ENCODE measurements at places on chromosomes 16 and 17.

- no peak for DNase-seq
Observed at GRCh38 chr16:12429756-12430155, 373.9 kb downstream of the CPPED1 start.

DNA sequence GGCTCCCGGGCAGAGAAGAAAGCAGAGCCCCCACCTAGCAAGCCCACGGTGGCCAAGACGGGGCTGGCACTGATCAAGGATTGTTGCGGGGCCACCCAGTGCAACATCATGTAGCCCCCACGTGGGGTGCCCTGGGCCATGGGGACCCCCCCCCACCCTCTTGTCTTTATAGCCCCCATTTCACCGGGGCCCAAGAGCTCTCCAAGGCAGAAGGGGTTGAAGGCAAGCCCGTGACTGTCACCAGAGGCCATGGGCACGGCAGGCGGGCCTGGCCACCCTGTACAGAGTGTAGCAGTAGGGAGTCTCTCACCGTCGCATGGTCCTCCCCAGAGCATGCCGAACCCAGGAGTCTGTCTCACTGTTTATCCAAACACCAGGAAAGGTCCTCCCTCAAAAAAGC, 56.2 kb downstream of the MARF1 start:
- no peak for DNase-seq

GRCh38 chr17:77444984-77445759, 304.4 kb downstream of the SEC14L1 start:
- DNase-seq, result no peak

DNA sequence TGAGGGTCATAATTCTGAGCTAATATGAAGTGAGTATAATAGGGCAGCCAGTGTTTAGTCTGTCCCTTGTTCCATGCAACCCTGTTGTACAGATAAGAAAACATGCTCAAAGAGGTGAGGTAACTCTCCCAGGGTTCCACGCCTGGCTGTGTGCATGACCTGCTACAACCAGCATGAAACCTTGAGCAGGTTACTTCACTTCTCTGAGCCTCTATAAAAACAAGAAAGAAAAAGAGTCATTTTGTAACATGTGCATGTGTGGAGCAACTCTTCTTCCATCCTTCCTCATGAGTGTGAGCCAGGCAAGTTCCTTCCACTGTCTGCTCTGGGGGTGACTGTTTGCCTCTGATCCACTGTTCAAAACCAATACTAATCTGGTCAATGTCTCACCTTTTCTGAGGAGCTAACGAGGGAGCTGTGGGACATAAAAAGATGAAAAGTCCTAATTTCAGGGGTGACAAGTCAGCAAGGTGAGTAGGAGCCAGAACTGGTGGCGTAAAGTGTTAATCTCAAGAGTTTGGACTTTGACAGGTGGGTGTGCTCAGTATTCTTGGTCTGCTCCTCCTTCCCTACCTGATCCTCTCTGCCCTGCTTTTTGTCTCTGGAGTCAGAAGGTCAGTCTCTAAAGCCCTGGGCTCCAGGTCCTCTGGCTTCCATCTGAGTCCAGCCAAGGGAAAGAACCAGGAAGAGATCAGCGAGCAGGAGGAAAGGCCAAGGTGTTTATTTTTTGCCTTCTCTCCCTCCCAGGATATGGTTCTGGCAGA, 21.5 kb downstream of the GFOD2 start:
- DNase-seq, result no peak

DNA sequence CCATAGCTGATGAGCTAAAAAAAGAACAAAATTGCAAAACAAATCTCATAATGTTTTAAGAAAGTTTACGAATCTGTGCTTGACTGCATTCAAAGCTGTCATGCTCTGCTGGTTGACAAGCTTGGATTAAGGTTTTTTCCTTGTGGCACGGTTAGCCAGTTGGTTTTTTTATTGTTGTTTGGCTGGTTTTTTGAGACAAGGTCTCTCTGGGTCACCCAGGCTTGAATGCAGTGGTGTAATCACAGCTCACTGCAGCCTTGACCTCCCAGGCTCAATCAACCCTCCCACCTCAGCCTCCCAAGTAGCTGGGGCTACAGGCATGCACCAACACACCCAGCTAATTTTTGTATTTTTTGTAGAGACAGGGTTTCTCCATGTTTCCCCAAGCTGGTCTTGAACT, 45.7 kb downstream of the PHKB start:
- no peak for DNase-seq

- no peak for DNase-seq
Observed at GRCh38 chr16:70804153-70804733, 3.3 kb upstream of the VAC14 start.

Measured in NCI-H2081 (cell line).